Natural killer cell treated with Interleukin-12 subunit alpha and Interleukin-12 subunit beta and Interleukin-15 and Interleukin-18, amount 100 ng/mL, for 72 hours (primary cell): ENCODE measurements at places on chromosomes 6 and 20. TPM values are rescaled to one million over a fixed set of nuclear protein-coding genes. Genes with fewer than 3 reads are reported as not detected.
A peak's percentile ranks its signal among the peaks of the same experiment; 100 is the strongest.

C20orf204 gene
- 6.3 TPM for total RNA-seq

GRCh38 chr6:149861603-149862423, 2.3 kb downstream of the LRP11 start:
- no peaks in the 10 kb centered on the region for H3K36me3 ChIP-seq
- no peak for DNase-seq
- peaks cover 16% of the 10 kb centered on the region for H3K4me1 ChIP-seq
- peaks cover 19% of the 10 kb centered on the region for H3K27me3 ChIP-seq

DNA sequence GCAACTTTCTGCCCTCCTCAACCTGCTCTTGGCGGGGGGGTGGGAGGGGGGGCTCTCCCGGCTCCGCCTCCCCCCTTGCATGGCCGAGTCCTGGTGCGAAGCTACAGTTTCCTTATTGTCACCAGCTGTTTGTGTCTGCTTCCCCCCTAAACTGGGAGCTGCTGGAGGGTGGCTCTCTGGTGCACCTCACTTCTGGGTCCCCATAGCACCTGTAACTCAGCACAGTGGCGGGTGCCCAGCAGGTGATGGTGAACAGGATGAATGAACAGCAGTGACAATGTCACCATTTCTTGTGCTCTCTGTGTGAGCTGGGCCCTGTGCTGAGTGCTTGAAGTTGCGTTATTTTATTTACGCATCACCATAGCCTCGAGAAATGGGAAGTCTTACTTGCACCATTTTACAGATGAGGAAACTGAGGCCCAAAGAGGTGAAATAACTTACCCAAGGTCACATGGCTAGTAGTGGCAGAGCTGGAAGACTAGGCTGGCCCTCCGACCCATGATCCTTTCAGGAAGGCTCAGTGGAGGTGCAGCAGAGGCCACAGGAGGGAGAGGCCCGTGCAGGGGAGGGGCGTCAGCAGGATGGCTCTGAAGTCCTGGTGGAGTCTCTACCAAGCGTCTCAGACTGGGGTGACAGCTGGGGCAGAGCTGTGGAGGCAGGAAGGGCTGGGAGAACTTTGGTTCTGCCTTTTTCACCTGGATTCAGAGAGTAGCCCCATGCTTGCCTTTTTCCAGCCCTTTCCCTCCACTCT, 41.8 kb downstream of the SRC start:
- no peak overlapping the region for H3K4me3 ChIP-seq
- H3K27me3 ChIP-seq, result no peaks in the 10 kb centered on the region
- peaks cover 5% of the 10 kb centered on the region for H3K4me1 ChIP-seq
- no peaks in the 10 kb centered on the region for H3K36me3 ChIP-seq
- peak; percentile 31 for DNase-seq

DNA sequence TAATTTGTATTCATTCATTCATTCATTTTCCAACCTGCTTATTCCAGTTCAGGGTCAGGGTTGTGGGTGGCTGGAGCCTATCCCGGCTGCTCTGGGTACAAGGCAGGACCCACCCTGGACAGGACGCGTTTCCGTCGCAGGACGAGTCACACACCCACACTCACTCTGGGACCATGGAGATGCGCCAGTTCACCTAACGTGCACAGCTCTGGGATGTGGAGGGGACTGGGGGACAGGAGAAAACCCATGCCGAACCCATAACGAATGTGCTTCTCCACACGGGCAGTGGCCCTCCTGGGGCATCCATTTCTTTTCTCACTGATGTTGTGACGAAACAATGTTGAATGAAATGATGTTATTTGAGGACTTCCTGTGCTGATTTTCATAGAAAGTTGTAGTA, 26.5 kb downstream of the ERMARD start:
- no peak overlapping the region for H3K4me3 ChIP-seq
- no peak overlapping the region for H3K27ac ChIP-seq
- no peaks in the 10 kb centered on the region for H3K4me1 ChIP-seq

GFOD1 gene
- 9.7 TPM for total RNA-seq

SIRPB2 gene
- not detected for total RNA-seq
